ENCODE measurements at places on chromosomes 16 and 17. TPM values are rescaled to one million over a fixed set of nuclear protein-coding genes. Genes with fewer than 3 reads are reported as not detected.

The DNAI2 gene
- not detected for total RNA-seq

The NPIPA8 gene
- total RNA-seq = not detected

The CHD9NB gene
- under 0.01 TPM for total RNA-seq

The PLD6 gene
- 1.6 TPM for total RNA-seq
